Central memory CD4-positive, alpha-beta T cell (primary cell): ENCODE measurements at places on chromosomes 1 and 21.
A peak's percentile ranks its signal among the peaks of the same experiment; 100 is the strongest.

DNA sequence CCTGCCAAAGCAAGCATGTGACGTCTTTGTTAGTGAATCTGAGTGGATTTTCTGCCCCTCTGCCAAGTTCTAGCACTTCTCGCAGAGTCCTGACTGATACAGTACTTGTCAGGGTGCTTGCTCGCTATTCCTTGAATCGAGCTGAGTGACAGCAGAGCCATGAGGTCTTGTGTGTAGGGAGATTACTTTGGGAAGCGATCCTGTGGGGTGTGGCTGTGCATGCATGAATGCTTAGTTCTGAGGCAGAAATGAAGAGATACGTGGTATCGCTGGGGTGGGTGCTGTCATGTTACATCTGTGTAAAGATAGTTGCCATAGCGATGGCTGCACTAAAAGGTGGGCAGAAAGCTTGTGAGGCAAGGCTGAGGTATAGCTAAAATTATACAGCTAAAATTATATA, 19.3 kb upstream of the DNAJC28 start:
- no peak for DNase-seq

DNA sequence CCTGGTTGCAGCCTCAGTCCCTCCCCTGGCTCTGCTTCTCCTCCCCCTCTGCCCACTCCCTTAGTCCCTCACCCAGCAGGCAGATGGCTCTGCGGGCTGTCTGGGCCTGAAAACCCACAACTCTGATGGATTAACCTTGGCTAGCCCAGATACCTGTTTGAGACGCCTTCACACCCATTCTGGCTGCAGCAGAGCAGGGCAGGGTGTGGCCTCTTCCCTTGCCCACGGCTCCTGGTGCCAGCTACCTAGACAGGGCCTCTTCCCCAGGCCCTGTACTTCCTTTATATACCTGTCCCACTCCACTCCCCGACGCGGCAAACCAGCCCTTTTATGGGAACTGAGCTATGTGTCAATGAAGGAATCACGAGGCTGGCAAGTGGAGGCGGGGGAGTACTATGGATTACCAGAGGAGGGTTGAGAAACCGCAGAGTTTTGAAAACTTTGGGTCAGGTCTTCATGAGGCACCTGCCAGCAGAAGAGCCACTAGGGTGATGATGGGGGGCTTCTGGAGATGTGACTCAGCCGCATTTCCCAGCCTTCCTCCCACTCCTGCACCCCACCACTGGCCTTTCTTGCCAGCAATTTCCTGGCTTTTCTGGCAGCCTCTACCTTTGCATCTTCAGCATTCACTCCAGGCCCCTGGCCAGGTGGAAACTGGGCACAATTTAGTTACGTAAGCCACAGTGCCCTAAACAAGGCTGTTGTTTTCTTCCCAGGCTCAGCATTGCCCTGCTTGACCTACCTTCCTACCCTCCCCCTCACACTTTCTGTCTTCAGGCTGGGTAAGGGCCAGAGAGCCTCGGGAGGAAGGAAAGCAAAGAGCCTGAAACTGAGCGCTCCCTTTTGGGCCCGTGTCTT, at the start of gene CHI3L1:
TSS of gene CHI3L1 (minus strand) at position 259 of the 858 bp plus-strand sequence. CDS start at position 178, 81 bp downstream.
- DNase-seq, result no peak

DNA sequence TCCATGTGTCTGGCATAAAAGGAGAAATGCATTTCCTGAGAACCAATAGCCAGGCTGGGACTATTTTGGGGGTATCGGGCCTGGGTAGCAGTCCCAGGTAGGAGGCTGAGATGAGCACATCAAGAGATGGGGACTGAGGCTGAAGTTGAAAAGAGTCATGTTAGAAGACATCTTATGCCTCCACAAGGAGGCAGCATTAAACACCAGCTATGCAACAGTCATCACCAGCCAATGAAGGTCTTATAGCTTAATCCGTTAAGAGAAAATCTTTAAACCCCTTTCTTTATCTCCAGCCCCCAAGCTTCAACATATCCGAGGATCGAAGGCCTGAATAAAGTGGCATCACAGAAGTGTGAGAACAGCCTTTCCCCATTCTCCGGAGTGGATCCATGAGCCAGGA, 640.7 kb upstream of the PTBP2 start:
- DNase-seq, result no peak

DNA sequence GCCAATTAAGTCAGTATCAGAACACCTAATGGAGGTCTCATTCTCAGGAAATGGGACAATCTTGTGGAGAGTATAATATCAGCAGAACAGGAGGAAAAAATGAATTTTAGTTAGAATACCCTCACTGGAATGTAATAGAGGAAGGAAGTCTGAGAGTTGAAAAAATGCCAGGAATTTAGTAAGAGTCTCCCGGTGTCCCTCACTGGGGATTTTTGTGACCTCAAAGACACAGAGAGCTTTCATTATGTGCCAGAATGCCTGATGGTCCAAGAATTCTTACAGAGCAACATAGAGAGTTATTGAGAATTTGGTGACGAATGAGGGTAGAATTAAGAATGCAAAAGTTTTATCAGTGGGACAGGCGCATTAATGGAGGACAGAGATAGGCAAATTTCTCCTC, 443.5 kb upstream of the B3GALT2 start:
- no peak for DNase-seq

DNA sequence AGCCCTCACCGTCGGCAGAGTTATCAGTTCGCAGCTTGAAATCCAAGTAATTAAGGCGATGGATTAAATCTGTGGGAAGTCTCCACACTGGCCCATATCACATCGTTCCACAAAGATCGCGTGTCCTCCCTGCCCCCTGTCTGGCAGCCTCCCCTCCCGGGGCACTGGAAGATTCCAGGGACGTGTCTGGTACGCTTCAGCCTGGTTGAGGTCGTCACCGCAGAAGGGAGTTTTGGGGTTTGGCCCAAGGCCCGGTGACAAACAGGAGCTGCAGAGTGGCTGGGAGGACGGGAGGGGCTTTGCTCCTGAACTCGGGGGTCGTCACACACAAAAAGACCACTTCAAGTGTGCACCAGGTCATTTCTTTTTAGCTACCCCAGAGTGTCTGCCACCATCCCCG, 51.1 kb downstream of the PRDM16 start:
- DNase-seq, result no peak

- DNase-seq, result no peak
These were observed 12.5 kb downstream of the MX1 start for GRCh38 chr21:41438425-41439113.

GRCh38 chr1:156356262-156356874, 12.6 kb upstream of the RHBG start:
- DNase-seq, result no peak

DNA sequence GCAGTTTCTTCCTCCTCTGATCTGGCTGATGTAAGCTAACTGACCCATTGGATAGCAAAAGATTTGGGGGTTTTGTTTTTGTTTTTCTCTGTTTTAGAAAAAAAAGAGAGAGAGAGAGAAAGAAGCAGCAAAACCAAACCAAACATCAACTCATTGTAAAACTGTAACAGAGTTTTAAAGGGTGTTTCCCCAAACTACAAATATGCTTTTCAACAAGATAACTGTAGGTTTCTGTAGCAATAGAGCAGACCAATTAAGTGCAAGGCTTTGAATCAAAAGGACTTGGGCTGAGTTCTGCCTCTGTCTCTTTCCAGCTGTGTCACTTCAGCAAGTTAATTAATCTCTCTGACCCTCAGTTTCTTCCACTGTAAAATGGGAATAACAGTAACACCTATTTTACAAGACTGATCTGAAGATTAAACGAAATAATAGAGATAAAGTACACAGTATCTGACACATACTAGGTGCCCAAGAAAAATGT, 44.5 kb downstream of the RRAGC start:
- no peak for DNase-seq

DNA sequence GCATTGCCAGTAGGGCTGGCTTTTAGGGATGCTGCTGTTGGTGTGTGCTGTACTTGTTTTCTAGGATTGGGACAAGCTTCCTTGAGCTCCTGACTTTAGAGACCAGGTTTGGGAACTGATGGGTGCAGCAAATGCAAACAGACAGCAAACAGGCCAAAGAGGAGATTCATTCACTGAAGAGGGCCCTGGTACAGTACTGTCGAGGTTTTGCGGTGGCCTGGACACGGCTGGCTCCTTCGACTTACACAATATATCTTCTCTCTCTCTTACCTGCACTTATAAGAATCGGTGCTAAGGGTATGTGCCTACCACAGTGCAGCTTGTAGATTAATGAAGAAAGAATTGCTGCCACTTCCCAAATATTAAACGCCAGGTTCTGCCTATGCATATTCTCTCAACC, 44.6 kb downstream of the ATP1A1 start:
- no peak for DNase-seq

- no peak for DNase-seq
These were observed 12.7 kb downstream of the TBX19 start for GRCh38 chr1:168293356-168293755.

- no peak for DNase-seq
These were observed 342.4 kb downstream of the USP25 start for GRCh38 chr21:16072221-16072620.

GRCh38 chr1:225446595-225446960, 18.7 kb upstream of the LBR start:
- no peak for DNase-seq

DNA sequence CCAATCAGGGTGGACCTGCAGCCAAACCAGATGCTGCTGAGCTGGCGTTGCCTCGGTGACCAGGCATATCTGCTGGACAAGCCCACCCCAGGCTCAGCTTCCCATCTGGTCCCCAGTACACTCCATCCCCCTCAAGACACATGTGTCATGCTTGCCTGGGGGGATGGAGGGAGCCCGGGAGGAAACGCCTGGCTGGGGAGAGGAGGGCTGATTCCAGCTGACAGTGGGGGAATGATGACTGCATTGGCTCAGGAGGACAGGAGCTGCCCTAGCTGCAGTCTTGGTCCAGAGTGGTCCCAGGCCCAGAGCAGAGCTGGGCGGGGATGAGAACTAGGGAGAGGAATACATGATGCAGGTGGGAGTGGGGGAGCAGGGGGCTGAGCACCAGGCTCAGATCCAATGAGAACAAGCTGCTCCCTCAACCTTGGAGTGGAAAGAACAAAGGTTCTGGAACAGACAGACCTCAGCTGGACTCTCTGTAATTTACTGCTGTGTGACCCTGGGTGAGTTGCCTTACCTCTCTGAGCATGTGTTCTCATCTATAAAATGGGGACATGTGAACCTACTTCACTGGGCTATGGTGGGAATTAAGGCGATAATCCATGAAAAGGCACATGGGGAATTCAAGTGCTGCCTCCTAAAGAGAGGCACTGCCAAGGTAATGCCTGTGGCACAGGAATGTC, 23.1 kb upstream of the ECE1 start:
- no peak for DNase-seq

DNA sequence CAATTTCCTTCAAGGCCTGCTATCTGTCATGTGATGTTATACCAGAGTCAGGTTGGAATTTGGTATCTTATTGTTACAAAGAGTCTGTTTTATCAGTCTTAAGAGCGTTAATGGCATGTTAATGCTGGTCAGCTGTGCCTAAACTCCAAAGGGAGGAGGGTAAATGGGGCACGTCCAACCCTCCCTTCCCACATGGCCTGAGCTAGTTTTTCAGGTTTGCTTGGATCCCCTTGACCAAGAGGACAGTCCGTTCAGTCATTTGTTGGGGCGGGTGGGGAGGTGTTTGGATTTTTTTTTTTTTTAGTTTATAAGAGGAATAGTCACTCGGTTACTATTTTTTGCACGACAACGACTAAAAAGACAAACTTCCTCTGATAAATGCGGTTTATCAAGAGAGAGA, 63.8 kb upstream of the LYST start:
- DNase-seq, result no peak

- peak; percentile 0 for DNase-seq
These were observed 47.9 kb downstream of the PHACTR4 start for GRCh38 chr1:28417441-28417922.

DNA sequence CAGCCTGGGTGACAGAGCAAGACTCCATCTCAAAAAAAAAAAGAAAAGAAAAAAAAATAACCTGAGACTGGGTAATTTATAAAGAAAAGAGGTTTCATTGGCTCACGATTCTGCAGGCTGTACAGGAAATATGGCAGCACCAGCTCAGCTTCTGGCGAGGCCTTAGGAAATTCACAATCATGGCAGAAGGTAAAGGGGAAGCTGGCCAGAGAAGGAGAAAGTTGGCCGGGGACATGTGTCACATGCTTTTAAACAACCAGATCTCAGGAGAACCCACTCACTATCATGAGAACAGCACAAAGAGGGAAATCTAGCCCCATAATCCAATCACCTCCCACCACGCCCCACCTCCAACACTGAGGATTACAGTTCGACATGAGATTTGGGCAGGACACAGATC, 125.3 kb downstream of the DISP1 start:
- no peak for DNase-seq

DNA sequence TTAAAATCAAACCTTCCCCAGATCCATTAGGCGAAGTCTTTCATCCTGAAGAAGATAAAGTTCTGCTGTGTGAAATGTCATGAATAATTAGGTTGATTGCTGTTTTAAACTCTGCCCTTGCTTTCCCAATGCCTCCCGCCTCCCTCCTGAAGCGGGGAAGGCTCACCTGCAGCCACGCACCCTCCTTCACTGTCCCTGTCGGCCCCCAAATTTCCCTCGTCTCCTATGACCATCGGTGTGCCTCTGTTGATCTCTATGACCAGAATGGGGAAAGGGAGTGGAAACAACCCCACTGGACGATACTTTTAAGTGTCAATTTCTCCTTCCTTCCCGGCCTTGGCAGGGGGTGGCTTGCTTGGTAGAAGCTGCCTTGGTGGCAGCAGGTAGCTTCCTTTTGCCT, 35.1 kb downstream of the LHX4 start:
- DNase-seq, result no peak

DNA sequence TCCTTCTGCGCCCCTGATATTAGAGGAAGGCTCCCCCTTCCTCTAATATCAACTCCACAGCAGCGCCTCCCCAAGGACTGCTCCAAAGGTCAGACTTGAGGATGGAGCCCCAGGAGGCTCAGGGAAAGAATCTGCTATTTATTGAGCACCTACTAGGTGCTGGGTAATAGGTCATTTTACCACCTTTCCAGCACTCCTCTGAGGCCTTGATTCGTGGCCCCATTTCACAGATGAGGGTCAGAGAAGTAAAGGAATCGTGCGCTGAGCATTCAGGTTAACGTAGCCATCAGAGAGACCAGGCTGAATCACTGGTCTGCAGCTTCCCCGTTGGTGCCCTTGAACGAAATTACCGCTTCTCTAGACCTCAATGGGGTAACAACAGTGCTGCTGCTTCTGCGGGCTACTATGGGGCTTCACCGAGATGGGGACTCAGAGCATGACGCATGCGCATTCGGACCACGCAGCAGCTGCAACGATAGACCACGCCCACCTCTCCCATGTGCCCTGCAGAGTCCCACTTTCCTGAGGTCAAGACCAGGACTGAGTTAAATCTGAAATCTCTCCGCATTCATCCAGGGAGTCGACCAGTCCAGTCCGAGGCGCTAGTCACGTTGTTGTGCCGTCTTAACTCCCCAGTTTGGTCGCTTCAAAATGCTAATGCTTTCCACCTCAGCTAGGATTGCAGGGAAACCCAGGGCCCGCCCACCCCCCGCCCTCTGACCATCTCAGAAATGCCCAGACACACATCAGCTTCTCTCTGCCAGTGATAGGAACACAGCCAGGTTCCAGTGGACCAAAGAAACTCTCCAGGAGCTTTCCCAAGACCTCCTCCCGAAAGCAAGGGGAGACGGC, 12.9 kb downstream of the CAMK2N1 start:
- DNase-seq, result no peak

GRCh38 chr1:184640505-184640904, 114.2 kb downstream of the EDEM3 start:
- DNase-seq, result no peak

- DNase-seq, result no peak
These were observed 23.4 kb downstream of the ROR1 start for GRCh38 chr1:63797056-63797726.

- DNase-seq, result no peak
These were observed 3.0 kb upstream of the IPP start for GRCh38 chr1:45753248-45754037.

- DNase-seq, result peak; percentile 93
These were observed 905 bp downstream of the BTBD19 start for GRCh38 chr1:44808938-44809917.

- no peak for DNase-seq
These were observed 58.1 kb downstream of the NRIP1 start for GRCh38 chr21:15006594-15007230.
